ENCODE measurements at places on chromosomes 6 and 20.

GRCh38 chr6:54366667-54367327 lies 58.6 kb downstream of the TINAG start:
- DNase-seq = no peak

DNA sequence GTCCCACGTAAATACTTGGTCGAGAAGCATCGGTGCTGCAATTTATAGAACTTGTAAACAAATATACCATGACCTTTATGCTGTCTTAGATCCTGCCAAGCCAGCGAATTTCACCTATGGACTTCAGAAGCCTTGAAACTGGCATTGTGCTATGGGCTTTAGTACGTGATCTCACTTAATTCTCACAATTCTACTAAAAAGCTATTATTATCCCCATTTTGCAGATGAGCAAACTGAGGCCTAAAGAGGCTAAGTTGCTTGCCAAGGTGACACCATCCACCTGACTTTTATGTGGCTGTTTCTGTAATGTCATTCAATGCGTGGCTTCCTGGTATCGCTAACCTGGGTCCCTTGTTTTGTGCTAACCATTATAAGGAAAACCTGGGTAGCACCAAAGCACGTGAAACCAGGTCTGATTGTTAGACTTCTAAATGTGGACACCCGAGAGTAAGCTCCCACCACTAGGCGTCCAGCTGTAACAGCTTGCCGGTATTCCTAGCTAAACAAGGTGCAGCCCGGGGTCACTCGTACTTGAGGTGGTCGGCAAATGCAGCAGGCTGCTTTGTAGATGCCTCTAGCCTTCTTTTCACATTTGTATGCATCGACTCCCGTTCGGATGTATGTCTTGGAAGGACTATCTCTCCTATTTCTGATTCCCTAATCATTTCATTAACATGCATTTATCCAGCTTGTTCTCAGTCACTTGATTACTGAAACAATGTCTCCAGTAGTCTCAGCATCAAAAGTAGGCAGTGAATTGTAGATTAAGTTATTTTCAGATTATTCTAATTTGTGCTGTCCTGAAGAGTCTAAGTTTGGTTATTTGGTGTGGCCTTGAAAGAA lies 1.1 kb downstream of the SYNJ2 start:
- DNase-seq = peak; percentile 24

DNA sequence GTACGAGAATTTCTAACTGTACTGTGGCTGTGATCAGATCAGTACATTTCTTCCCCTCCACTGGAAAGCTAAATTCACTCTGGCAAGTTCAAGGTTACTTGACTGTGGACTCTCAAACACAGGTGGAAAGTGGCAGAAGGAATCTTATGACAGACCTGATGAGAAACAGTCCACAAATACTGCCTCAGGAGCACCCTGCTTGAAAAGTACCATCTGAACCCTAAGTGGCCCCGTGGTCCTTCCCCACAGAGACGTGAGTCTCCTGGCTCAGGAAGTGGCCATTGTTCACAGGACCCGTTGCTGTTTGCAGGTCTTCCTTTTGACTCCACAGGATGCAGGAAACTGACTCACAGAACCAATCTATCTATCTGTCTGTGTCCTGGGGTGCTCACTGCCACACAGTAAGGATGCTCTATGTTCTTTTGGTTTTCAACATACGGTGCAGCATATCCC lies 47.5 kb upstream of the NHSL1 start:
- no peak for DNase-seq

DNA sequence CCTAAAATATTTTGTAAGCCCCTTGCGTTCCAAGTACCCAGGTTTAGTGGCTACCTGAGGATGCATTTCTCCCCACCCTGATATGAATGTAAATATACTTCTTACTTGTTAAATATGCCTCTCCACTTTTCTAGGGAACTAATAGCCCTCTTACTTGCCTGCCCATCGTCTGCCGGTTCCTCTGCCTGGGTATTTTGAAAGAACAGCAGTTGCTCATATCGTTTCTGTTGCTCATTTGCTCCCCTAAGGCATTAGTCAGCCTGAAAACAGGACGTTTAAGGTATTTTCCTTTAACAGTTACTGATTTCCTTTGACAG lies 141.3 kb upstream of the CARMIL1 start:
- DNase-seq = no peak

GRCh38 chr6:144285548-144285797 lies 338 bp downstream of the UTRN start:
- no peak for DNase-seq

DNA sequence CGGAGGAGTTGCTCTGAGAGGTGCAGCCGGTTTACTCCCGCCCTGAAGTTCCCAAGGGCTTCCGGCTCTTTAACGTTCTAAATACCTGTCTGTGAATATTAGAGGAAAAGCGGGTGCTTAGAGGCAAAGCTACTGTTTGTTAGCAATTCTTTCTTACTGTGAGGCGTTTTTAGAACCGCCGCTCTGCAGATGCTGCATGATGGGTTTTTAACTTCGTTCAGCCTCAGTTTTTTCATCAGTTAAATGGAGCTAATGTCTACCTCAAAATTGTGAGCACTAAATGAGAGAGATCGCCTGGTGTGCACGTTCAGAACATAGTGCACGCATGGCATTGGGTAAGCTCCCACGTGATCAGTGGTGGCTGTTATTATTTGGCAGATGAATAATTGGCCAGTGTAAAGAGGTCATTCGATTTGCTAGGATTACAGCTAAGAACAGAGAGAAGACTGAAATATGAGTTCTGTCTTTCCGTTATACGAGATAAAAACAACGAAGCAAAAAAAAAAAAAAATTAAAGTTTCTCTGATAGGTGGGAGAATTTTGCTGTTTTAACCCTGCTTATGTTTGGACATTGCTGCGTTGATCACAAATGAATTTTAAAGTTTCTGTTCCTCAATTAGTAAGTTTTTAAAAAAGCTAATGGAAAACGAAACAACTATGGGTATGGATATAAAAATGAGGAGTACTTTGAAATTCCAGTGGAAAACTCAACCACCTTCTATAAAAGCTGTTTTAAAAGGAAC lies 660 bp upstream of the TFB1M start:
- peak; percentile 85 for DNase-seq

DNA sequence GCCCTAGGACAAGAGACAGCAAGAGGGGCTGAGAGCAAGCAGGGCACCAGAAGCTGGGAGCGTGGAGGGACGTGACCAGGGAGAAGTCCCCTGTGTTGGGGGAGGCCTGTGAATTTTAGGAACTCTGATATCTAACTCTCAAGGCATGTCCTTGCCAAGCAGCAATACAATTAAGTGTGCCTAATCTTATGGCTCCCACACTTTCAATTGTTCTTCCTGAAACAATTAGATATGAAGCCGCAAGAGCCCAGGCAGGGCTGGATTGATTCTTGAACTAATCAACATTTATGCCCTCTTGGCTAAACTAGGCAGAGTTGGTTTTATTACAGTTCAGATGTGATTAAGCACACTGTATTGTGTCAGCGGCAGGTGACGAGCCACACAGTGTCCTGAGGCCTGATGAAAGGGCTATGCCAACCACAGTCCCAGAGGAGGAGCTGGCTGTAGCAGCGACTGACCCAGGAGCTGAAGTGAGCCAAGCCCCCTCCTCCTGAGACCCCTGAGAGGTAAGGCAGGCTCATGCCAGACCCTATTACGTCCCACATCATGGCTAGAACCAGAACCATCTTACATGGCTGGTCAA lies 4.2 kb upstream of the MAVS start:
- DNase-seq = no peak

GRCh38 chr6:82217018-82217586 lies 30.4 kb downstream of the IBTK start:
- DNase-seq = no peak

DNA sequence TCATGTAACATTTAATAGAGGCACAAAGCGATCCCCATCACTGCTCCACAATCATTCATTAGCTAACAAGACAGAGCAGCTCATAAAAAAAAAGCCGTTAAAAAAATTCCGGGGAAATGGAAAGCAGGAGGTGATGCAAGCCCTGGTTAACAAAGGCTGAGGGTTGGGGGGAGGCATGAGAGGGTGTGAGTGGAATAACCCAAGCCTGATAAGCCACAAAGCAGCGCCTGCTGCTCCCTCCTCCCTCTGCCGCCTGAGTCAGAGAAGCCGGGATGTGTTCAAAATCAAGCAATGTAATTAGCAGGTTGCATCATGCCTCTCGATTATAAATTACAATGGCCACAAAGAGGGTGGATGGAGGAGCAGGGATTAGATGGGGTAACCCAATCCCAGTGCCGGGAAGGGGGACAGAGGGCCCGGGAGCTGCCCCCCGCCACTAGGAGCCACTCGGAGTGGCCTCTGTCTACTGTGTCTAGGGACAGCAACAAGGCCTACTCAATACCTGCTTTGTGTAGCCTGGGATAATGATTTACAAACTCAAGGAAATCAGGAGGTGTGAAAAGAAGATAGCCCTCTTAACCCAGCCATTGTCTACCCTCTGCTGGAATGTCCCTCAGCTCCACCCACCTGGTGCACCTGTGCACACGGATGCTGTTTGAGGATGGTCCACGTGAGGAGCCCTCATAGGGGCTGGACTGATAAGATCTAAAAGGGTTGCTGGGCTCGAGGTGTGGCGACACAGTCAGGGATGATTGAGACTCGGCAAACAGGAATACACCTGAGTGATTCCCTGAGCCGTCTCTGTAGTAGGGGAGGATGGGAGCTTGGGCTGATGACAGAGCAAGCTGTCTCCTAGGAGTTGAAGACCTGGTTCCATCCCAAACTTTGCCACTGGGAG lies 156.9 kb downstream of the VEGFA start:
- peak; percentile 88 for DNase-seq

- peak; percentile 17 for DNase-seq
These were observed 110.2 kb upstream of the RREB1 start for GRCh38 chr6:6997263-6998193.

DNA sequence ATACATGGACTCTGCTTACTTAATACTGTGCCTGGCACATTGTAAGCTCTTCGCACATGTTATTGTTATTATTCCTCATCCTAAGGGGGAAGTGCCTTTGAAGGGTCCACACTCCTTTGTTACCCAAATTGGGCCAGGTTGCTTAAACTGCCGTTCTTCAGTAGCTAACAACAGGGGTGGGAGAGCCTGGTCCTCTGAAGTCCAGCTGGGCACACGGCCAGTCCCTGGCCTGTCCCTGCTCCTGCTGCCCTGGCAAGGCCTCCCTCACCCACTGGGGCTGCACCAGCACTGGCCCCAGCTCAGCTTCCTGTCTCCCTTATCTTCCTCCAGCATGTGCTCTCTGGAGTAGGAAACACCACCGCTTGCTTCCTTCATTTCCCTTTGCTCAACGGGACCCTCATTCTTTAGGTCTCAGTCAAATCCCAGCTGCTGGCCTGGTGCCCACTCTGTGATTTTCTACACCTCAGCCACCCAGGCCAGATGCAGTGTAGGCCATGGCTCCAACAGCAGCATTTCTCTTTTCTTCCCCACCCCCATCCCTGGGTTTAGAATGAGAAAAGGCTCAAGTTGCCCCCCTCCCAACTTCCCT lies 5.5 kb upstream of the PROCR start:
- DNase-seq = no peak

GRCh38 chr6:4910037-4910760 lies 93.6 kb downstream of the RPP40 start:
- DNase-seq = peak; percentile 51

DNA sequence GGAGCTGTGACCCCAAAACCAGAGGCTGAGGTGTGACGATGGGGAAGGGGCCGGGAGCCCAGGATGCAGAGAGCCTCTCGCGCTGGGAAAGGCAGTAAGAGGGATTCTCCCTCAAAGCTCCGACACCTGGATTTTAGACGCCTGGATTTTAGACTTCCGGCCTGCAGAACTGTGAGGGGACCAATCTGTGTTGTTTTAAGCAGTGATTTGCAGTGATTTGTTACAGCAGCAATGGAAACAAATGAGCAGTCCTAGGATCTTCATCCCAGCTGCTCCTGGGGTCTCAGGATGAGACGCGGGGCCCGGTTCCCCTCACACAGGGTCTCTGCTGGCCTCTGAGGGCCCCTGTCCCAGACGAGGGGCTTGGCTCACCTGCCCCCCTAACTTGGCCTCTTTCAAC lies 365.5 kb downstream of the THBS2 start:
- DNase-seq = no peak

DNA sequence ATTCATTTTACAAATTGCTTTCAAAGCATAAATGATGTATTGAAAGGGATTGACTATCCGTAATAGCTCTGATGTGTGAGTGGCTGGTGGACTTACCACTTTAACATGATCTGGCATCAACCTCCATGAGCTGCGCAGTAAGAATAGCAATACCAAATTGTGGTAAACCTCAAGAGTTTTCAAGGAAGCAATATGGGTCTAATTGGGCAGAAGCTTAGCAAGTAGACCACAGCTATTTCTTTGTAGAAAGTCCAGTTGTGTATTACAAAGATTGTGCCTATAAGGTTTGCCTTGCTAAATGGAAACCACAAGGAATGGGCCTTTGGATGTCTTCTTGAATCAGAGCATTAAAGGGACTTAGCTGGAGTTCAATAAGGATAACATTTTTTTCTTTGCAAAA lies 736.6 kb downstream of the KIF16B start:
- no peak for DNase-seq

- DNase-seq = no peak
These were observed 156.5 kb downstream of the TTLL2 start for GRCh38 chr6:167481307-167481926.

- DNase-seq = no peak
These were observed 63.8 kb downstream of the SLC22A2 start for GRCh38 chr6:160194808-160195207.

GRCh38 chr6:95519228-95520037 lies 57.9 kb upstream of the MANEA start:
- DNase-seq = peak; percentile 26

DNA sequence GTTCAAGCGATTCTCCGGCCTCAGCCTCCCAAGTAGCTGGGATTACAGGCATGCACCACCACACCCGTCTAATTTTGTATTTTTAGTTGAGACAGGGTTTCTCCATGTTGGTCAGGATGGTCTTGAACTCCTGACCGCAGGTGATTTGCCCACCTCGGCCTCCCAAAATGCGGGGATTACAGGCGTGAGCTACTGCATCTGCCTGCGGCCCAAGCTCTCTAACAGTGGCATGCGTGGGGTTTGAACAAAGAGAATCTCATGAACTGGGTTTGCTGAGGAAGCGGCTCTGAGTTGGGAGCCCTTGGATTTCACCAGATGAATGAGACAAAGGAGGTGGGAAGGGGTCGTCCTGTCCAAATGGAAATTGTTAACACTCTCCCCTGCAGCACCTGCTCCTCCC lies 33.2 kb upstream of the CD83 start:
- DNase-seq = no peak

DNA sequence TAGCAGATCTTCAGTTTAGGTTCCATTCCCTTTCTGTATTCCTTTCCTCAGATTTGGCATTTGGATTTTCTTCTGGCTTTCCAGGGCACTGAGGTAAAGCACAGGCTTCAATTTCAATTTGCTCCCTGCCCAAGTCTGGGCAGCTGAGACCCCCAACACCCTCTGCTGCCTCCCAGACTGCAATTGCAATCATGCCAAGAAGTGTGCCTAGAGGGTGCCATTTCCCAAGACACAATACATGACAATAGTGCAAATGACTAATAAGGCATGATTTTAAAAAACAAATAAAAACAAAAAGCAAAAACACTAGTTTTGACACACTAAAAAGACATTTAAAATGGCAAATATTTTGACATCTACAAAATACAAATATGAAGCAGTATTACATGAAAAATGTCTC lies 364.8 kb downstream of the EPM2A start:
- DNase-seq = no peak

GRCh38 chr6:251920-252319 lies 40.4 kb upstream of the DUSP22 start:
- no peak for DNase-seq

Data from NCI-H510A treated with DMSO at 0.1 percent for 48 hours (cell line).